ENCODE measurements at places on chromosomes 7 and 10. TPM values are rescaled to one million over a fixed set of nuclear protein-coding genes. Genes with fewer than 3 reads are reported as not detected.

EIF3B gene
- 145 TPM for total RNA-seq

ZNF467 gene
- total RNA-seq, result 0.42 TPM

GIMAP2 gene
- 44.9 TPM for total RNA-seq

PLPP4 gene
- total RNA-seq, result not detected

NODAL gene
- not detected for total RNA-seq
